Epithelial cell of umbilical artery (primary cell): ENCODE measurements at places on chromosomes 6 and 20. TPM values are rescaled to one million over a fixed set of nuclear protein-coding genes. Genes with fewer than 3 reads are reported as not detected.

Gene ULBP2
- total RNA-seq, result 6.8 and 9.6 TPM in 2 replicates

Gene KCNK16
- total RNA-seq, result not detected in 2 replicates

Gene C6orf132
- total RNA-seq, result under 0.01 TPM in 1 of 2 replicates, not detected in the other

Gene RBM24
- 0.30 and 1.3 TPM in 2 replicates for total RNA-seq

Gene EYA2
- not detected in 2 replicates for total RNA-seq

Gene TNFAIP3
- total RNA-seq, result 0.97 and 7.1 TPM in 2 replicates

Gene BLTP3A
- 3.9 and 7.3 TPM in 2 replicates for total RNA-seq

Gene OLIG3
- not detected in 2 replicates for total RNA-seq

Gene TBX18
- total RNA-seq, result 13.0 and 31.5 TPM in 2 replicates

Gene DEFB124
- total RNA-seq, result not detected in 2 replicates

Gene ATP6V1G2
- total RNA-seq, result 0.97 and 2.0 TPM in 2 replicates

Gene ZSCAN26
- 10.4 and 26.1 TPM in 2 replicates for total RNA-seq

Gene GCNT2
- total RNA-seq, result 5.2 and 12.2 TPM in 2 replicates

Gene BPIFA3
- not detected in 2 replicates for total RNA-seq

Gene LY6G6D
- total RNA-seq, result not detected in 2 replicates

Gene CAPN11
- 3.0 and 4.2 TPM in 2 replicates for total RNA-seq

Gene DEFB113
- total RNA-seq, result not detected in 2 replicates

Gene ANKRD66
- total RNA-seq, result not detected in 2 replicates

Gene PSMB9
- 8.8 and 89.1 TPM in 2 replicates for total RNA-seq

Gene FAM217A
- total RNA-seq, result not detected in 2 replicates

Gene SLC22A16
- total RNA-seq, result not detected in 2 replicates

Gene CGA
- not detected in 2 replicates for total RNA-seq

Gene MCUR1
- total RNA-seq, result 6.4 and 6.5 TPM in 2 replicates

Gene GRIK2
- total RNA-seq, result 0.30 TPM in 1 of 2 replicates, not detected in the other

Gene PTK6
- not detected in 2 replicates for total RNA-seq

Gene NINL
- 9.4 and 9.9 TPM in 2 replicates for total RNA-seq

Gene BAK1
- total RNA-seq, result 21.1 and 24.3 TPM in 2 replicates

Gene TAP2
- total RNA-seq, result 5.8 and 25.1 TPM in 2 replicates

Gene NOX3
- total RNA-seq, result not detected in 2 replicates

Gene RTEL1
- 8.4 and 11.2 TPM in 2 replicates for total RNA-seq

Gene RRAGD
- total RNA-seq, result 0.30 and 0.32 TPM in 2 replicates

Gene SLC22A7
- total RNA-seq, result not detected in 2 replicates

Gene DEFB123
- total RNA-seq, result not detected in 2 replicates

Gene DEFB110
- not detected in 2 replicates for total RNA-seq

Gene SYNDIG1
- 0.30 TPM in 1 of 2 replicates, not detected in the other for total RNA-seq

Gene RANBP9
- 18.5 and 22.3 TPM in 2 replicates for total RNA-seq

Gene CALHM5
- total RNA-seq, result 9.1 and 11.4 TPM in 2 replicates

Gene DUSP15
- total RNA-seq, result not detected in 2 replicates

Gene IL20RA
- not detected in 2 replicates for total RNA-seq

Gene CCM2L
- total RNA-seq, result 5.5 and 9.1 TPM in 2 replicates

Gene MYL9
- 1.7 and 1.9 TPM in 2 replicates for total RNA-seq

Gene DDX43
- 0.65 and 1.5 TPM in 2 replicates for total RNA-seq

Gene C6orf136
- 3.2 and 4.5 TPM in 2 replicates for total RNA-seq

Gene FAM83D
- 21.1 and 43.8 TPM in 2 replicates for total RNA-seq

Gene GMNN
- 32.8 and 43.3 TPM in 2 replicates for total RNA-seq

Gene SEMG1
- total RNA-seq, result not detected in 2 replicates

Gene SLC17A4
- not detected in 2 replicates for total RNA-seq

Gene MAPK14
- total RNA-seq, result 51.0 and 75.2 TPM in 2 replicates

Gene RAMACL
- total RNA-seq, result 1.6 and 2.4 TPM in 2 replicates

Gene CST1
- total RNA-seq, result 6.2 TPM in 1 of 2 replicates, not detected in the other
